IPS DF 6.9 (cell line): ENCODE measurements at places on chromosomes 7 and 10.

- DNase-seq = no peak
These were observed 484.5 kb downstream of the MAGI2 start for GRCh38 chr7:78968951-78969350.

DNA sequence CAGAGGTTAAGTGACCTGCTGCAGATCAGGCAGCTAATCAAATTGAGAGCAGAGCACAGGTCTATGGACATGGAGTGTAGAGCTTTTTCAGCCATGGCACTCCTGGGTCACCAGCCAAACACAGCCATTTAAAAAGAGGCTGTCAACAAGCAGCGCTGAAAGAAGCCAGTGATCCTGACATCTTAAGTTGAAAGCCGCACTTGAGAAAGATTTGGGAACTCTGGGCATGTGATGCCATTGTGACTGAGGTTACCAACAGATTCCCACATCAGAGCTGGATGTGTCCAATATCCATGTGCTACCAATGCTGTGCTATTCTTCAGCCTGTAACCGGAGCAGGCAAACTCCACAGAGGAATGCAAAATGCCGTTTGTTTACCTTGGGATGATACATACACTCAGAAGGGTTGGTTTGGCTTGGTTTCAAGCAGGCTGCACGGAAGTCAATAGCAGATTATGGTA is 56.2 kb upstream of the ABLIM1 start:
- DNase-seq = no peak

DNA sequence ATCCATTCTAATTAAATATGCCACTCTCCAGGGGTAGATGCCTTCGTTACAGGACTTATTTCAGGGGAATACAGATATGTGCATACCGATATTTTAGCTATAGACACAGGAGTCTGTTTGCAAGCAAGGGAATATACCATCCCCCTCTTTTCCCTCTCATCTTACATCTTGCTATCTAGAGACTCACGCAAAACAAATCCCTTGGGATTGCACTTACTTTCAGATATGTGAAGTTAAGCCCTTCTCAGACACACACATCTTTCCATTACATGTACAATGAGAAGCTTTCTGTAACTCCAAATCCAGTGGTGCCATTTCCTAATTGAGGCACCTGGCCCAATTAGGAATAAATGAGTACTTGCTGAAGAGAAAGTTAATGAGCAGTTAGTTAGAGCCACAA is 250.4 kb upstream of the FZD8 start:
- no peak for DNase-seq

DNA sequence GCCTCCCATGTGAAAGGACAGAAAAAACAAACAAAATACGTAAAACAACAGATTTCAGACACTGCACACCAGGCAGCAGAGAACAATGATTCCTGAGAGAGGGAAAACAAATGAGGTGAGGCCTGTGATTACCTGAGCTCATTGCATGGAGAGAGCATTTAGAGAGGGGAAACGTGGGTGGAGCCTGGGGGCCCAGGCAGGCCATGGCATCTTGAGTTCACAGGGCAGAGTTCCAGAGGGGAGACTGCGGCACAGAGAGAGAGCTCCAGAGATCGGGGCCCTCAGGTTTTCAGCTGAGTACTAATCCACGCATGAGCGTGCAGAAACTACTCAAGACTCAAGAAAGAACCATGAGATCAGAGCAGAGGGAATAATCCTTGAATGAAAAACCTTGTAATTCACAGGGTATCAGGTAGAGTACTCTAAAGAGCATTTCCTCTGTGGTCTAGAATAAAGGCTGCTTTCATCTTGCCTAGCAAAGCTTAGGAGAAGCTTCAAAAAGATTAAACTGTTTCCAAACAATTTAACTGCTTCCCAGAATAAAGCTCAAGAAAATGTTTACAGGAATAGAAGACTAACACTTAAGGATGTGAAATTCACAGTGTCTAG is 46.6 kb upstream of the ARHGAP12 start:
- no peak for DNase-seq

- DNase-seq = no peak
These were observed 233.3 kb downstream of the SLC25A13 start for GRCh38 chr7:96088579-96088978.
